Activated T-cell treated with anti-CD3 and anti-CD28 coated beads for 24 hours (primary cell): ENCODE measurements at places on chromosomes 4 and X.

DNA sequence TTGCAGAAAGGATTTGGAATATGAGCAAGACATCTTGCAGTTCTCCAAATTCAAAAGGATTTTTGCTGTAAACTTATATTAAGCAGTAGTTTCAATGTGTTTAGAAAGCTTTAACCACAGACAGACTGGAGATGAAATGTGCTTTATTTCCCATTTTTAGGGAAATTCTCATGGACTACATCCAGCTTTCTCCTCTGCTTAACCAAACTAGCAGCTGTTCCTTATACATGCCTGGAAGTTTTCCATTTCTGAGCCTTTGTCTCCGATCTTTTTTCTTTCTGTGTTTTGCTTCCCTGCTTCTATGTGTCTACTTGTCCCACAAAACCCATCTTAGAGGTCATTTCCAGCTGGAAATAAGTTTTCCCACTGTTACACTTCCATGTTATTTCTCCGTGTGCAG lies 41.6 kb downstream of the TMA16 start:
- DNase-seq, result no peak

- no peak for DNase-seq
These were observed 36.3 kb downstream of the BCLAF3 start for GRCh38 chrX:19954335-19955096.

GRCh38 chr4:185304541-185304940 lies 91.2 kb downstream of the LRP2BP start:
- no peak for DNase-seq

DNA sequence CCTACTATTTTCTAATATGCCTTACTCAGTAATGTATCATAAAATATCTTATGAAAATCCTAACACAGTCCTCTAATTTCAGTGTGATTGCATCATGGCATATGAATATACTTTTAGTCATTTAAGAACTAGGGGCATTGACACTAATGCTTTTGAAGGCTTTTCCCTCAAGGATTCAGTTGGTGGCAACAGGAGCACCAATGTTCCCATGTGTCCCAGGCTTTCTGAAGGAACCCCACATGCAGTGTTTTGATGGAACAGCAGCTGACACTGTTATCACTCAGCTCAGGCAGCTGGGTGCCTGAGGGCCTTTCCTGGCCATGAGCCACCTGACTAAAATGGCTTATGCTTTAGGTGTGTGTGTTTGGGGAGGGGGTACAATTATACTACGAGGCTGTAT lies 348.3 kb downstream of the ARHGAP24 start:
- no peak for DNase-seq

DNA sequence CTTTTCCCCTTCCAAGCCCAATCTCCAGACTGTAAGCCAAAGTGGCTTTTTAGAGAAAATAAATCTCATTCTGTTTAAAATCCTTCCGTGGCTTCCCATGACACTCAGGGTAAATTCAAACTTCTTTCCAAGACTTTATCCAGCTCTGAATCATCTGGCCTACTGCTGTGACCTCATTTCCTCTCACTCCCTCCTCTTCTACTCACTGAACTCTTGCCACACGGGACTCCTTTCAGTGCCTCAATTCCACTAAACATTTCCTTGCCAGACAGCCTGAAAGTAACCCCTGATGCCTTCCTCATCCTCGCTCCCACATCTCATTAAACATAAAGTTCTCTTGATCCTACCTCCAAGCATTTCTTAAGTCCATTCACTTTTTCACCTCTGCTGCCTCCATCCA lies 27.8 kb upstream of the RNF128 start:
- no peak for DNase-seq

DNA sequence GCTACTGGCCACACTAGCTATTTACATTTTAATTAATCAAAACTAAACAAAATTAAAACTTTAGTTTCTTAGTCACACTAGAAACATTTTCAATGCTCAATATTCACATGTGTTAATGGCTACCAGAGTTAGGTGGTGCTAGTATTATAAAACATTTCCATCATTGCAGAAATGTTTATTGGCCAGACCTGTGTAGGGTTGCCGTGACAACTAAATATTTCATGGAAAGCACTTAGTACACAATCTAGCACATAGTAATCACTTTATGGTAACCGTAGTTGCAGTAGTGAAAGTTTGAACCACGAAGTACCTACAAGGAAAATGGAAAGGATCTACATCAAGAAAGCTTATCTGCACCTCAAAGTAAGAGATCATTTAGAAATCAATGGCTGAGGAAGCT lies 95.9 kb downstream of the HS6ST2 start:
- DNase-seq, result no peak

DNA sequence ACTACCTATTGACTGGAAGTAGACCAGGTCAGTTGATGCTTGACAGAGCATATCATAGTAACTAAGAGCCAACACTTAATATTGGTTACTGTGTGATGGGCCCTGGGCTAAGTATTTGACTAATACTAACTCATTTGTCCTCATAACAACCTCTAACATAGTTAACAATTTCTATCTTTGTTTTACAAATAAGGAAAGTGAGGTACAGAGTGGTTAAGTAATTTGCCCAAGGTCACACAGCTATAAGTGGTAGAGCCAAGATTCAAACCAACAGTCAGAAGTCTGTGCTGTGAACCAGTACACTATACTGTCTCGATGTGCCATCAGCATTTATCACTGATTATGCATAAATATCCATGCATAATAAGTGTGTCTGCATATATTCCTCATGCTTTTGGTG lies 27.1 kb upstream of the NUP54 start:
- no peak for DNase-seq

DNA sequence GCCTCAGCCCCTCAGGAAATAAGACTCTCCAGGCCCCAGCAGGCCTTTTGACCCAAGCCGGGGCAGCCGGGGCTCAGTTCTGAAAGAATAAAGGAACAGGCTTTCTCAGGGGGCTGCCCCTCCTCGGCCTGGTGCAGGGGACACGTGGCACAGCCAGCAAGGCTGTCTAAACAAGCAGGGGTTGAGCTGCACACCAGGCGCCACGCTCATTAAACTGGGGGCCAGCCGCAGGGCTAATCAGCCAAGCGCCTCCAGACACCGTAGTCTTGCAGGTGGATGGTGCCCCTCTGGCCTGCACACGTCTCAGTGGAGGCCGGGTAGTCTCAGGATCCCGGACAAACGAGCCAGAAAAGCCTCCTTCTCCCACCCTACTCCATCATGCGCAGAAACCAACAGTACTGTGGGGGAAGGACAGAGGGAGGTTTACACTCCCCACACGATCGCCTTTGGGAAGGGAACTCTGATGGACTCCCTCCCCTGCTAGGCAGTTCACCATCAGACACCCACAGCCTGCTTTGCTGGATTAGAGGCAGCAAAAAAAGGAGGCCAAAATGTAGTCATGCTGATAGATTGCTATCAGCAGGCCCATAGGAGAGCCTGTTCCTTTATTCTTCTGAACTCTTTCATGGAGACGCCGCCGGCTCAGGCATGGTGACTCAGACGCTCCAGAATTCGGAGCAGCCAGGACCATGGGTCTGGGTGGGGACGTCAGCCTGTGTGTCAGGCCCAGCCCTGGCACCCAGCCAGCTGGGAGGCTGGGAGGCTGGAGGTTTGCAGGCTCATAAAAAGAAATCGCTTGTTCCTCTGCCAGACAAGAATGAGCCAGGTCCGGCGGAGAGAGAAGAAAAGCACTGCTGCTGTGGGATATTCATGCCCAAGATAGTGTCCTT lies 342.4 kb downstream of the BCOR start:
- no peak for DNase-seq
